ENCODE measurements at places on chromosomes 12 and 14.

DNA sequence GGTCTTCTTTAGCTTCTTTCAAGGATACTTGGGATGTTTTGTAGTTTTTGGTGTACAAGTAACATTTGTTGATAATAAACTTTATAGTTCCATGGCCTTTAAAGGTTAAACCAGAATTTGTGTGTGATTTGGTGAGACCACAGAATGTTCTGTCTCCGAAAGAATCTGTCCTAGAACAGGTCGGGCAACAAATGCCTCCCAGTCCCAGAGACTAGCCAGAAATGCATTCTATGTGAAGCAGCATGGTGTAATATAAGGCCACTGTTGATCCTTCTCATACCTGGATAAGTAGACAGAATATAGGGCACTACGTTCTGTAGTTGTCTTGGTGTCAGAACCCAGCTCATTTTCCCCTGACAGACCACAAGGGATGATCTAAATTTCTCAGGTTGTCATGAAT lies 10.0 kb downstream of the STYK1 start:
- DNase-seq: no peak

- DNase-seq: no peak
These were observed 103.3 kb downstream of the CALM1 start for GRCh38 chr14:90499908-90500664.

DNA sequence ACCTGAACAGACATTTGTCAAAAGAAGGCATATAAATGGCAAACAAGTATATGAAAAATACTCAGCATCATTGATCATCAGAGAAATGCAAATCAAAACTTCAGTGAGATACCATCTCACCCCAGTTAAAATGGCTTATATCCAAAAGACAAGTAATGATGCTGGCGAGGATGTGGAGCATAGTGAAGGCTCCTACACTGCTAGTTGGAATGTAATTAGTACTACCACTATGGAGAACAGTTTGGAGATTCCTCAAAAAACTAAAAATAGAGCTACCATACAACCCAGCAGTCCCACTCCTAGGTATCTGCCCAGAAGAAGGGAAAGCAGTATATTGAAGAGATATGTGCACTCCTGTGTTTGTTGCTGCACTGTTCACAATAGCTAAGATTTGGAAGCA lies 146.1 kb downstream of the TGFB3 start:
- no peak for DNase-seq

GRCh38 chr12:68749443-68749842 lies 3.5 kb downstream of the SLC35E3 start:
- no peak for DNase-seq

- no peak for DNase-seq
These were observed 199.7 kb downstream of the SPTSSA start for GRCh38 chr14:34262127-34262910.

DNA sequence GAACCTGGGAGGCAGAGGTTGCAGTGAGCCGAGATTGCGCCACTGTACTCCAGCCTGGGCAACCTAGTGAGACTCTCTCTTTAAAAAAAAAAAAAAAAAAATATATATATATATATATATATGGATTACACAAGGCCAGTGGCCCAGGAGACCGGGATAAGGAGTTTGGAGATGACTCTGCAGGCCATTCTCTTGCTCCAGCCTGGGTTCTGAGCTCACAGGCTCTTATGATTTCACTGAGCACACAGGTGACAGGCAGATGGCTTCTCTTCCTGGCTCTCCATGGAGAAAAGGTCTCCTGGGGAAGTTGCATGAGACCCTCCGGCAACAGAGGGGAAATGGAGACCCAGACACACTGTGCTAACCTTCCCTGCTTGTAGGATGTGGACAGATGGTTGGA lies 98.7 kb upstream of the VASH1 start:
- no peak for DNase-seq

DNA sequence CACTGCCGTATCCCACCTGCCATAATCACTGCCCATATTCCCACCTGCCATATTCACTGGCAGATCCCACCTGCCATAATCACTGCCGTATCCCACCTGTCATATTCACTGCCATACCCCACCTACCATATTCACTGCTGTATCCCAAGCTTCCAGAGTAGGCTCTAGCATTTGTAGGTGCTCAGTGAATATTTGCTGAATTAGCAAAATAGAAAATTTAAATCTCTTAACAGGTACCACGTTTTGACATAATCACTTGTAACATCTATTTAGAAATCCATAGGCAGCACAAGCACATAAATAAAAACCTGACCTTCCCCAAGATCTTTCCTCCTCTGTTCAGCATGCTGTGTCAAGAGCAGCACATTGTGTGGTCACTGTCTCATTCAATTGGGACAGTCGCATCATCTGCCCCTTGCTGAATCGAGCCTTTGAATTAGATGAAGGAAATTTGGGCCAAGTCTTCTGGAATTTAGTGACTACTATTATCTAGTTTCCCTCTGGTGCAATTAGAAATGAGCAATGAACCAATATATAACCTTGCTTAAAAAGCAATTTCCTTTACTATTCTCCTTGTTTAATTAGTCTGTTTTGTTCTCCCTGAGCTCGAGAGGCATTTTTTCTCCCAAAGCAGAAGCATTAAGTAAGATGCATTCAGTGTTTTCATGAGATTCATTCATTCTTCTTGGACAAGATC lies 144.9 kb upstream of the FGD4 start:
- no peak for DNase-seq

DNA sequence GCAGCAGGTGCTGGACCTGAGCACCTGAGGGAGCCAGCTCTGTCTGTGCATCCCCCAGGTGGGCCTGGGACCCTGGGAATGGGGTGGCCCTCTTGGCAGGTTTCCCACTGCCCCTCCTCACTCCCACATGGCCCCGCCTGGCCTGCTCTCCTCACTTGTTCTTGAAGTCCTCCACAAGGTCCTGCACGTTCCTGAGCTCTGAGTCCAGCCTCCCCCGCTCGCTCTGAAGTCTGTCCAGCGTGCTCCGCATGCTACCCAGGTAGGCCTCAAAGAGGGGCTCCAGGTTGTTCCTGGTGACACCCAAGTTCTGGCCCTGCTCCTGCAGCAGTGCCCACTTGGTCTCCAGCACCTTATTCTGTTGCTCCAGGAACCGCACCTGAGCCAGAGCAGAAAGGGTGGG lies 2.9 kb downstream of the KRT79 start:
- no peak for DNase-seq

DNA sequence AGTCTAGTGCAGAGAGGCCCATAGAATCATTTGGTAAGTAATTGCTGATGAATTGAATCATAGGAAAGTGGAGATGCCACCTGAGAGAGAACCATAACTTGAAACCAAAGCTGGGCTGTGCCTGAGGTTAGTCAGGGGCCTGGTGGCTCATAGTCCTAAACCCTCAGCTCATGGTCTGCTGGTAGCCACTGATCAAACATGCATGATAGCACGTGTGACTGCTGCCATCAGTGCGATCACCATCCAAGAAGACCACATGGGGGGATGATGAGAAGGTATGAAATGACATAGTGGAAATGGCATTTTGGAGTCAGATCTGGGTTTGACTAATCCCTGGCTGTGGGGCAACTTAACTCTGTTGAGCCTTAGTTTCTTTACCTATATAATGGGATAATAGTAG lies 190.5 kb downstream of the CACNA1C start:
- no peak for DNase-seq

- no peak for DNase-seq
These were observed 8.1 kb upstream of the GPATCH2L start for GRCh38 chr14:76143642-76144041.

DNA sequence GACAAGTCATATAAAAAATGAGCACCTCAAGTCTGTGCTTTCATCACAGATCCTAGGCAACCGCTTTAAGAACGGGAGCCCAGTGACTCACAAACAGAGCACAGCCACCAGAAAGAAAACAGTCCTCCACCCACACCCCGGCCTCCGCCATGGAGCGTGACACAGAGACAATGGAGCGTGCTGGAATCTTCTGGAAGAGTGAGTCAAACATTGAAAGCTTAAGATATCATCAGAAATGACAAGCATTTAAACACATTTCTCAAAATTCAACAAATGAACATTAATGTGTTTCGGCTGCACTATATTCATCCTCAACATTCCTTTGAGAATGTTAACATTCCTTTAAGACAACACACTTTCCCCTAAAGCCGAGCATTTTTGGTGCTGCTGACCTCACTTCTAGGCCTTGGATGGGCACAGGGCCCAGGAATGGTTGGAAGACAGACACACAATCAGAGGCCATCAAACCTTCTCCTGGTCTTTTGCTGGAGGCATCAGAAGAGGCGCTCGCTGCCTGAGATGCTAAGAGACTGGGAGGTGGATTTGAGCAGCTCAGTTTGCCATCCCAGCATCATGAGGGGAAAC lies 23.6 kb upstream of the TMEM132D start:
- no peak for DNase-seq

DNA sequence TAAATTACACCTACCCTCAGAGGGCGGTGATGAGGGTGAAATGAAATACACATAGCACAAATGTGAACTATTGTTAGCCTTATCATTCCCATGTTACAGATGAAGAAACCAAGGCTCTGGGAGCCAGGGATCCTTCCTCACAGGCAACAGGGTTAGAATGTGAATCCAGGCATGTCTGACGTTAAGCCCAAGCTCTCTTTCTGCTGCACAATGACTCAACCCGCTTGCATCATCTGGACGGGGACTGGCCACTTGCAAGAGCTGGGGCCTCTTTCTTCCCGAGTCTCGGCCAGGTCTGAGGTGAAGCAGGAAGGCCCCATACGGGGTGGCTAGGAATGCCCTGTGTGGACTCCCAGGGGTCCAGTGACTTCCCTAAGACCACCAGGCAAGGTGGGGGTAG lies 105.2 kb downstream of the RBM19 start:
- no peak for DNase-seq

- DNase-seq: no peak
These were observed 501.1 kb downstream of the VRK1 start for GRCh38 chr14:97298331-97298730.

DNA sequence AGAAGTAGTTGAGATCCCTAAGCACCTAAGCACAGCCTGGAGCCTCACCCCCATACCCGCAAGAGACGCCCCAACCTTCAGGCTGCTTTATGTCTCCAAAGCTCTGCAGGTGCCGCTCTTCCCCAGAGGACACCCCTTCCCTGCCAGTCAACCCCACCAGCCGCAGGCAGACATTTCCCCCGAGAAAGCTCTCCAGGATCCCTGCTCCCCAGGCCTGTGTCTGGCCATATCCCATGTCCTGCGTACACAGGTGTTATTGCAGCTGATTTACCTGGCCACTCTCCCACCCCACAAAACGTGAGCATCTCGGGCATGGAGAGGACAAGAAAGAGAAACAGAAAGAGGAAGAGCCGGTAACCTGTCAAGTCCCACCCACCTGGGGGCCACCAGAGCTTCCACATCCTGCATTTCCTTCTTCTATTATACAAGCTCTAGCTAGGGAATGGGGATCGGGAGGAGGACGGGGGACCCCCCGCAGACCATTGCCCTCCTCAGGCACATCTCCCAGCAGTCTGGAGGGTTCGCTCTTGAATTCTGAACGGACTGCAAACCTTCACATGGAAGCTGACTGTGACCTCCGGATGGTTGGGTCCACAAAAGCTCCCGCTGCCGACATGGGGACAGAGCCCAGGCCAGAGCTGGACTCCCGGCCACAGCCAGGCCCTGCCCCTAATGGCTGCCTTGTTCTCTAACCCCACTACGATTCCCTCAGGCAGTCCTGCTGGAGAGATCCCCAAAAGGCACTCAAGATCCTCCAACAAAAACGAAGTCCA lies 17.6 kb downstream of the CCDC88C start:
- DNase-seq: peak; percentile 42

DNA sequence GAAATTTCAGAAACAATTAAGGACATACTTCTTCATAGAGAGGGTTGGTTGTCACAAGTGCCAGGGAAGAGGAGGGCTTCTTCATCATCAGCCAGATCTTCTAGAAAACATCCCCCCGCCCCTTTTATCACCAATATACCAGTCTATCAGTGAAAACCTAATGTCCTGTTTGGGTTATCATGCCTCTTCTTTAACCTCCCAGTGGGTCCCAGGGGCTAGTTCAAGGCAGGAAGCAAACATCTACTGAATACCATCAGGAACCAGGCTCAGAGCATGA lies 13.3 kb upstream of the KRT86 start:
- DNase-seq: no peak

DNA sequence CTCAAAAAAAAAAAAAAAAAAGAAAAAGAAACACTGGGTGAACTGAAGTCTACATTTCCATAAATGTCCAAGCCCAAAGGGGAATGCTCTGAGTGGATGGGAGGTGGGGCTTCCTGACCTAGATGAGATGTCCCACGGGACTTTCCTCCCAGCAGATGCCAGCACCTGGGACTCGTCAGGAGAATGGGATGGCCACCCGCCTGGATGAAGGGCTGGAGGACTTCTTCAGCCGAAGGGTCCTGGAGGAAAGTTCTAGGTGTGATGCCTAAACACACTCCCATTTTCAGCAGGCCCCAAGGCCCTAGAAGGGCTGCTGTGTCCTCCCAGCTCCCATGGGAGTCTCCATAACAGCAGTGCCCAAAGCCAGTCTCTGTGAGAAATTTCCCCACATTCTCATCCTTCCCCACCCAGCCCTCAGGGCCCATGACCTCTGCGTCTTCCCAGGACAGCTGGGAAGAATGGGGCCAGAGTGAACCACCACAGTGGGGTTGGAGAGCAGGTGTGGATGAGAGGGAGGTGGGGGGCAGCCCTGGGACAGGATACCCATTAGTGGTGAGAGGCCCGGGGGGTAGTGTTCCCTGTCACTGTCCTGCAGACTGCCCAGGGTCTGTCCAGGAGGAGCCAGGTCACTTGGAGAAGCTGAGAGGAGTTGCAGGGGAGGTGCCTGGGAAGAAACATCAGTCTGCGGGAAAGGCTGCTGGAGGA lies 7.1 kb upstream of the CPNE6 start:
- no peak for DNase-seq

GRCh38 chr12:70196811-70197281 lies 46.4 kb upstream of the CNOT2 start:
- no peak for DNase-seq
